Stimulated activated CD4-positive, alpha-beta T cell treated with anti-CD3 and anti-CD28 coated beads, Interleukin-12 subunit alpha, Interleukin-12 subunit beta, amount 100 ng/mL, for 4 hours (primary cell): ENCODE measurements at places on chromosomes 11 and 22.

DNA sequence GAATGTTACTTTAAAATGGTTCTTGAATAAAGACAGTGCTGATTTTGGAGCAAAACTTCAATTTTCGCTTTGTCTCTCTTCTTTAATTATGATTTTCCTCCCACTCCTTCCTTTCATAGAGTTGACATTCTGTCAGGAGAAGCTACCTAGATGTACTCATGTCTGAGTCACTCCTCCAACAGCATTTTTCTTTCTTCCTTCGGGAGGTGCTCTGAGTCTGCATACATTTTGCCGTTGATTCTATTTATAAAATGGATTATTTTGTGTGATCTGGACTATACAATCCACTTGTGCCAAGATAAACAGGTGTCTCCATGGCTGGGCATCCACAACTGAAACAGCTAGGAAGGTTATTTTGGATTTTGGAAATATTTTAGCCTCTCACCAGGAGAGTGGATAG is 588.3 kb upstream of the ANO5 start:
- DNase-seq, result no peak

GRCh38 chr22:38766076-38766777 is 10.4 kb upstream of the SUN2 start:
- no peak for DNase-seq

- no peak for DNase-seq
Measured at GRCh38 chr11:76788661-76789442, 5.7 kb downstream of the TSKU start.

DNA sequence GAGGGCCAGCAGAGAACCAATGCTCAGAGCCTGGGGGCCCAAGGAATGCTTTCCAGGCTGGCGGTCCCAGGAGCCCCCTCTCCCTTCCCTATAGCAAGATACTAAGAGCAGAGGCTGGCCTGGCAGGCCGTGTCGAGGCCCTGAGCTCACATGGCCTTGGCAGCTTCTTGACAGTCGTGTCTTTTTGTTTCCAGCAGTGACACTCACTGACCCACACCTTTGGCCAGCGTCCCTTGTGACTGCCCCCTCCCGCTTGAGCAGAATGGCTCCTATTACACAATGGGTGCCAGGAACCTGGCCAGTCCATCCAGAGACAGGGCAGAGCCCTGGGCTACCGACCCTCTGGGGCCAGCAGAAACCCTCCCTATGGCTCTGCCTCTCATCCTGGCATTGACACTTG is 6.4 kb upstream of the CCND1 start:
- no peak for DNase-seq

DNA sequence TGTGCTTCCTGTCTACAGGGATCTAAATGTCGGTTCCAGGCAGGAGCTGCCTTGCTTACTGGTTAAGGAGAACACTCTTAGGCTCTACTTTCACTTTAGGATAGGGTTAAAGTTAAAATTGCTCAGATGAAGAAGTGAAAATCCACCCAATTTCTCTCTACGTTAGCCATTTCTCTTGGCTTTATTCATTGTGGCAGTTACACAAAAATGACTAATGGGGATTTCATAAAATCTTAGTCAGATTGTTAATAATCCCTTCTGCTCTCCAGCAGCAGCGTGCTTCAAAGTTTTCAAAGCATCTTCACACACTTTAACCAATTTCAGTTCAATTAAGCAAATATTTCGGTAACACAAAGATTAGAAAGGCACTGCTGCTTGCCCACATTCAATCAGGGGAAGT is 58.4 kb upstream of the RCN1 start:
- DNase-seq, result no peak

DNA sequence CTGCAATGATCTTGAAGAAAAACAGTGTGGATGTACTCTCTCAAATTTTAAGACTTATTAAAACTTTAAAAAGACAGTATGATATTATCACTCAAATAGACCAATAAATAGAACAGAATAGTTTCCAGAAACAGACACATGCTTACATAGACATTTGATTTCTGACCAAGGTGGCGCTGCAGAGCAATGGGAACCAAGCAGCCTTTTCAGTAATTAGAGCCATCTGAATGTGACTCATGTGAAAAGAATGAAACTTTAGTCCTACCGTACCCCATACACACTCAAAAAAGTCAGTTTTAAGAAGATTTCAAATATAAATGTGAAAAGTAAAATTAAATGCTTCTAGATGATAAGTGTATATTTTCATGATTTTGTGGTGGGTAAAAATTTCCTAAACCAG is 74.2 kb upstream of the MS4A8 start:
- no peak for DNase-seq

GRCh38 chr11:134578807-134579723 is 167.0 kb upstream of the B3GAT1 start:
- DNase-seq, result no peak

DNA sequence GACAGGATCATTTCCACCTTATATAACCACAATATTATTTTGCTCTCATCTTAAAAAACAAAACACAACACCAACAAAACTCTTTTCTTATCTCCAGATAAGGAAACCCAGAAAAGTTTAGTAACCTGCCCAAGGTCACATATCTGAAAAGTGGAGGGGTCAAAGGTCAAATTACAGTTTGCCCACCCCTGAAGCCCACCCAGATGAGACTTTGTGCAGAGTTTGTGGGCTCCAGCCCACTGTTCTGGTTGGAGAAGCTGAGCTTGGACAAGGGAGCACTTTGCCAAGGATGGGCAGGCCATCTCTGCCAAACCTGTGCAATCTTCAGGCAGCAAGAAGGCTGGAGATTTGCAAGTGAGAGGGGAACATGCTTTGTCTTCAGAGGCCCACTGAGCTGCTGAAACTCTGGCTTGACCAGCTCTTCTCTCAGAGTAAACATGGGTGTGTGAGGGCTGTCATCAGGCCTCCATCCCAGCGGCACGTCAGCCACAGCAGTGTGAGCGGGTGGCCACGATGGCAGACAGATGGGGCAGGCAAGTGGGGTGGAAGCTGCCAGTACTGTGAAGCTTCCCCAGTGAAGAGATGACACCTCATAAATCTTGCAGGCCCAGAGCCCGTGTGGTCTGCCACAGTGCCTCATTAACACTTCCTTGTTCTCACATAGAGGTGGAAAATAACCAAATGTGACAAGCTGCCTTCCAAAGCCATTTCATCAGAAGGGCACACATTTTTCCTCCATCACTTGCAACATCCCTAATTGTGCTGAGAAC is 111.8 kb downstream of the CCDC81 start:
- no peak for DNase-seq

DNA sequence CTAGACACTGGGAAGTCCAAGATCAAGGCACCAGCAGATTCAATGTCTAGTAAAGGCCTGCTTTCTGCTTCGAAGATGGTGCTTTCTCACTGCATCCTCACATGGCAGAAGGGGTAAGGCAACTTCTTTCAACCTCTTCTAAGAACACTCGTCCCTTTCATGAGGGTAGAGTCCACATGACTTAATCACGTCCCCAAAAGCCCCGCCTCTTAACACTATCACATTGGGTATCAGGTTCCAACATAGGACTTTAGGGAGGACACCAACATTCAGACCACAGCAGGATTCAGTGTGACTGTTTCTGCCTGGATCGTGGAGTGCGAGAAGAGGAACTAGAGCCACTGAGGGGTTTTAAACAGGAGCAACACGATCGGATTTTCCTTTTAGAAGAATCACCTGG is 3.7 kb upstream of the TIRAP start:
- DNase-seq, result no peak

DNA sequence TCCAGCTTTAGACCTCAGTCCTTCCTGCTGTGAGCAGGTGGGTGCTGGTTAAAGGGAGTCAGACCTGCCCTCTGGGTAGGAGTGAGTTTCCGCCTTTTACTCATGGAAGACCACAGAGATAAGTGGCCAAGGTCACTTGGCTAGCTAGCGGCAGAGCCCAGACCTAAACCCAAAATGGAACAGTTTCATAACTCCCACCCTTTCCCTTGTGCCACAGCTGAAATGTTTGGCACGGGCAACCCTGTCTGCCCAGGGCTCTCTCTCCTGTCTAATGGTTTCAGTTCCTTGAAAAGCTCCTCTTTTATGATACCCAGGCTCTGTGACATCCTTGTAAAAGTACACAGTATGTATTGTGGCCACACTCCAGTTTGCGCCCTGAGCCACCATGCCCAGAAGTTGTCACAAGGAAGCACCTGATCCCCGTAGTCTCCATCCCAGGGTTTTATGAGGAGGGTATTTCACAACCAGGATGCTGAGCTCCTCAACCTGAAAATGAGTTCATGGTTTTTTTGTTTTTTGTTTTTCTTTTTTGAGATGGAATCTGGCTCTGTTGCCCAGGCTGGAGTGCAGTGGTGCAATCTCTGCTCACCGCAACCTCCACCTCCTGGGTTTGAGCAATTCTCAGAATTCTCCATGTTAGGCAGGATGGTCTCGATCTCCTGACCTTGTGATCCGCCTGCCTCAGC is 5.1 kb downstream of the MB start:
- no peak for DNase-seq

- DNase-seq, result no peak
Measured at GRCh38 chr22:48960576-48960975, 867.1 kb downstream of the BRD1 start.

GRCh38 chr11:120012245-120012644 is 125.7 kb downstream of the TRIM29 start:
- DNase-seq, result no peak

GRCh38 chr22:47205554-47205953 is 443.1 kb downstream of the TBC1D22A start:
- DNase-seq, result no peak

GRCh38 chr11:104765401-104766095 is 132.7 kb downstream of the CASP12 start:
- no peak for DNase-seq
